CD4-positive, alpha-beta T cell treated with Interleukin-6 for 4 hours (primary cell): ENCODE measurements at places on chromosomes 11 and 22.

GRCh38 chr11:61963282-61964057, 4.0 kb downstream of the FTH1 start:
- DNase-seq, result no peak

- no peak for DNase-seq
These were observed 22.6 kb downstream of the IGLL1 start for GRCh38 chr22:23557467-23557866.

DNA sequence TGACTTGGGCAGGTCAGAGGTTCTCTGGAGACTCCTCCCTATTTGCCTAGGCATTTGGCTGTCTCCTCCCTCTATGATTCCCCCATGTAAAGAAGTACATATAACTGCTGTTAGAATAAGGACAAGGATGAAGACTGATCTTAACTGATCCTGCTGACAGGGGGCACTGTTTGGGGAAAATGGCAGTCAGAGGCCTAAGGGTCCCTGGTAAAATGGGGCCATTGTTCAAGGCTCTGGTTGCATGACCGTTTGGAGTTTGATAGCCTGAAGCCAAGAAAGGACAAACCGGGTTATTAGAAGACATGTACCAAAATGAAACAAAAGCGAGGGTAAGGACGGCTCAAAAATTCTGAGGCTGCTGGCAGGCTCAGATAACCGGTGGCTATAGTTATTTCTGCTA, 712.2 kb downstream of the NTM start:
- DNase-seq, result no peak

DNA sequence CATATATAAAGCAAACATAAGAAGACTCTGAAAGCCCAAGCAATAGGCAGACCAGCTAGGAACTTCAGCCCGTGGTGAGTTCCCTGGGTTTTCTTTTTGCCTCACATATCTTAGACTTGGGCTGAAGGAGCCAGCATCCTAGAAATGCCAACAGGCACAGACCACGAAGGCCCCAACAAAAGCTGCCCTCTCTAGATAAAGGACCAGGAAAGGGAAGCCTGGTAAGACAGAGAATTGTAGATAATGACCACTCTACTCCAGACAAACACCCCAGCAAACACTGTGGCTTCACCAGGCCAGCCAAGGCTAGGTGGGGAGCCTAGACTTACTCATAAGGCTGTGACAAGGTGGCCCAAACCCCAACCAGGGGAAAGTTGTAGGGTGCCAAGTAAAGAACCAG, 11.2 kb downstream of the GAL start:
- no peak for DNase-seq

- no peak for DNase-seq
These were observed 222.6 kb upstream of the CCDC90B start for GRCh38 chr11:83508804-83509203.

- no peak for DNase-seq
These were observed 63.3 kb downstream of the KCNQ1 start for GRCh38 chr11:2507945-2508749.

DNA sequence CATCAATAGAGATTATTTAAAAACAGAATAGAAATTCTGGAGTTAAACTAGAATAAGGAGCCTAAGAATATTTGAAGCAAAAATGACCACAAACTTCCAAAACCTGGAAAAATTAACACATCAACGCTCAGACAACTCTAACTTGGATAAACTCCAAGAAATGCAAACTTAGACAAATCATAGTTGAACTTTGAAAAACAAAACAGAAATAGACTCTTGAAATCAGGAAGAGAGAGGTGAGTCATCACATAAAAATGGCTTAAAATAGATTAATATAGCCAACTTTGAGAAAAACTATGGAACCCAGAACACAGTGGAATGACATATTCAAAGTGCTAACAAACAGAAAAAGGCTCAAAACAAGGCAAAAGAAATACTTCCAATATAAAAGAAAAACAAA, 974.2 kb downstream of the JRKL start:
- DNase-seq, result no peak

DNA sequence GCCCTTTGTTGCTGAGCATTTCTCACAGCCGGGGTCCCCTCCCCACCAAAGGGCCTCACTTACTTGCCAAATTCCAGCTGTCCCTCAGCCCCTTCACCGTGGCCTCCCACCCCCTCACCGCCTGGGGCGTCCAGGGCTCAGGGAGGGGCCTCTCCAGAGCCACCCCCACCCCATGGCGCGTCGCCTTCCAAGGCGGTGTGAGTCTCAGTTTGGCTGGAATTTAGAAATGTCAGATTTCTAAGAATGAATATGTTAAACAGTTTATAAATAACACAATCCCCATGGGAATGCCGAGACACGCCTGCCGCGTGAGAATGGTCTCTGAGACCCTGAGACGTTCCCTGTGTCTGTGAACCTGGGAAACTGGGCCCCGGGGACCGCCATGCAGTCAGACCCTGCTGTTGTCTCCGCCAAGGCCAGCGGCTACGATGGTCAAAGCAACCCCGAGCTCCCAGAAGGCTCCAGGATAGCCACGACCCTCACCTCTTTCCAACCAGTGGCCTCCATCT, 28.9 kb downstream of the CELSR1 start:
- DNase-seq, result no peak

DNA sequence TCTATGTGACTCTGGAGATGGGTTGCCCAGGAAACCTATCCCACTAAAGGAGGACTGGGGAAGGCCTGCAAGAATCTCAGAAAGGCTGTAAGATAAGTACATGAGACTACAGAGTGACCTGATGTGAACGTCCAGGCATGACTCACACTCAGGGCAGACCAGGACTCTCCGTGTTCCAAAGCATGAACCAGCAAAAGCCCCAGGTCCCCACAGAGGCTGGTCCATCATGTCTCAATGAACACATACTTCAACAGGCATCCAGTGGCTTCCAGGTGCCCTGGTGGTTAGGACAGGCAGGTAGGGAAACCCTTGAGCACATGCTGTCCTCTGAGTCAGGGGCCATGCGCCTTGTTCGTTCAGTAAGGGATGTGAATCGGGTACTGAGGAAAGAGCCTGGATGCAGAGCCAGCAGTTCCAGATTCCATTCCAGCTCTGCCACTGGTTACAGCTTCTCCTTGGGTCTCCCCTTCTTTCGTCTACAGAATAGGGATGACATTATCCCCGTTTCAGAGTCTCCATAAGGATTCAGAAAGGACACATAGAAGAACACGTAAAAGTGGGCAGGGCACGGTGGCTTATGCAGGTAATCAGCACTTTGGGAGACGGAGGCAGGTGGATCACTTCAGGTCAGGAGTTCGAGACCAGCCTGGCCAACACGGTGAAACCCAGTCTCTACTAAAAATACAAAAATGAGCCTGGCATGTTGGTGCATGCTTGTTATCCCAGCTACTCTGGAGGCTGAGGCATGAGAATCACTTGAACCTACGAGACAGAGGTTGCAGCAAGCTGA, 129.0 kb upstream of the TEAD1 start:
- DNase-seq, result no peak

- no peak for DNase-seq
These were observed 14.7 kb downstream of the TTLL12 start for GRCh38 chr22:43172191-43172590.

DNA sequence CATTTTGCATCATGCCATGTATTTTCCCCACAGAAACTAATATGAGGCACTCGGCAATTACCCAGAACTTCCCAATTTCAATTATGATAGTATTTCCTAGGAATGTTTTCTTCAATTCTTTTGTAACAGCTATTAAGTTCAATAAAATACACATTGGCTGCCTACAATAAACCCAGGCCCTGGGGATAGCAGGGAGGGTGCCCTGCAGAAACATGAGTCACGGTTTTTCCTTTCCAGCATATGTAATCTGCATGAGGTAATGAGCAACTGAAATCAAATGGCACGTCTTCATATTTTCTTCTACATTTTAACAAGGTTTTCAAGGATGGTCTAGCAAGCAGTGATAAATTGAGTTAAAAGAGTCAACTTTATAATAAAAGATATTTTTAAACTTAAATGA, 32.0 kb downstream of the GUCY1A2 start:
- no peak for DNase-seq

DNA sequence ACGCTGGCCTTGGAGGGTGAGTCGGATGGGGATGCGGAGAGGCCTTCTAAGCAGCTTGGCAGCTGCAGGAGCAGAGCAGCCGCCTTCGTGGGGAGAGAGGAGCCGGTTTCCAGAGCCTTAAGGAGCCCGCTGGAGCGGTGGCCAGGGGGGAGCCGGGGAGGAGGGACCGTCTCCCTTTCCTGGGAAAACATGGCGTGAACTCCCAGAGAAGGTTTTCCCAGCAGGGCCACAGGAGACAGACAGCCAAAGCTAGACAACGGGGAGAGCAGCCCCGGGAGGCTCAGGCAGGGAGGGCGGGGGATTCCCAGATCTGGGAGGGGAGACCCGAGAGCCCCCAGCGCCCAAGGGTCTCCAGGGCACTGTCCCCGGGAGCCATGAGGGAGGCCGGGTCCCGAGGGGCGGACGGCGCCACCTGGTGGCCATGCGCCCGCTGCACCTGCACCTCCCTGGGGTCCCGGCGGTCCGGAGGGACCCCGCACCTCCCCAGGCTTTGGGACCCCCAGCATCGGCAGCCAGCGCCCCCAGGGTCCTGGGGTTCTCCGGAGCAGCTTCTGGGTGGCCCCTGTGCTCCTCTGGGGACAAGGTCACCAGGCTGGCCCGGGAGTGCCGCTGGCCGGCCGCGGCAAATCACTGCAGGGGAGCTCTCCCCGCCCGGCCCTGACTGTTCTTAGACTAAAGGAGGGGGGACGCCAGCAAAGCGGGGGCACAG, 2.4 kb upstream of the SYT8 start:
- peak; percentile 77 for DNase-seq

DNA sequence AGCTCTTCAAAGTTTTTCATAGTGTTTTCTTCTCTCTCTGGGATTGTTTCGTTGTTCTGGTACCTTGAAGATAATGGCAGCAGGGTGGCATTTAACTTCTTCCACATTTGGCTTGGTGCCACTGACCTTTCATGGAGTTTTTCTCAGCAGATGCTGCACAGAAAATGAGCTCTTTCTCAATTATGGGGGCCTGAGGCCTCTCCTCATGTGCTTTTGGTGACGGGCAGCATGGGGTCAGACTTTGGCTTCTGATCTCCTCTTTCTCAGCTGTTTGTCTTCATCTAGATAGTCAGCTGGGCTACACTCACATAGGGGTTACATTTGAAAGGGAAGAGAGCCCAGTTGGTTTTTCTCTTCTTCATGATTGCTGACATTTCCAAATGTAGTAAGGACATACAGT, 76.3 kb downstream of the FAT3 start:
- no peak for DNase-seq

- DNase-seq, result no peak
These were observed 33.1 kb downstream of the CEP295 start for GRCh38 chr11:93694557-93694956.

GRCh38 chr11:12290477-12290922, 86.9 kb upstream of the PARVA start:
- DNase-seq, result no peak

DNA sequence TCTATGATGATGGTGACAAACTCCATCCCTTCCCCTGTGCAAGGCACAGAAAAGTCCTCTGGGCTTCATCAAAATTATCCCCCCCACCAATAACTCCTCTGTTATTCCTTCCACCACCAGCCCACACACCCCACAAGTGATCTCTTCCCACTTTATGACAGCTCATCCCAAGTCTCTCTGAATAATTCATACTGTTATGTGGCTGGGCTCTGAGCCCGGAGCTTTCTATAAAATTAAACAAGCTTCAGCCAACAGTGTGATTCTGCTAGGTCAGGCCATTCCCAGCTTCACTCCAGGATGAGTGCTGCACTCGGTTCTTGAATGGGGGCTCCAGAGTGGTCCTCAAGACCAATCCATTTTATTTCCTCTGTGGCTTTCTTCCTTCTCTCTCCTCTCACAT, 83.0 kb downstream of the INSC start:
- DNase-seq, result no peak

GRCh38 chr11:21896216-21896615, 296.7 kb upstream of the ANO5 start:
- no peak for DNase-seq
